ENCODE measurements at places on chromosomes 6 and 20. TPM values are rescaled to one million over a fixed set of nuclear protein-coding genes. Genes with fewer than 3 reads are reported as not detected.

- DNase-seq = peak; percentile 81
These were observed 22.6 kb downstream of the NEDD9 start for GRCh38 chr6:11209906-11210305.

- DNase-seq = no peak
These were observed 26.4 kb downstream of the KIF6 start for GRCh38 chr6:39698789-39699188.

- no peak for DNase-seq
These were observed 10.5 kb upstream of the BPIFB3 start for GRCh38 chr20:33042983-33043730.

DNA sequence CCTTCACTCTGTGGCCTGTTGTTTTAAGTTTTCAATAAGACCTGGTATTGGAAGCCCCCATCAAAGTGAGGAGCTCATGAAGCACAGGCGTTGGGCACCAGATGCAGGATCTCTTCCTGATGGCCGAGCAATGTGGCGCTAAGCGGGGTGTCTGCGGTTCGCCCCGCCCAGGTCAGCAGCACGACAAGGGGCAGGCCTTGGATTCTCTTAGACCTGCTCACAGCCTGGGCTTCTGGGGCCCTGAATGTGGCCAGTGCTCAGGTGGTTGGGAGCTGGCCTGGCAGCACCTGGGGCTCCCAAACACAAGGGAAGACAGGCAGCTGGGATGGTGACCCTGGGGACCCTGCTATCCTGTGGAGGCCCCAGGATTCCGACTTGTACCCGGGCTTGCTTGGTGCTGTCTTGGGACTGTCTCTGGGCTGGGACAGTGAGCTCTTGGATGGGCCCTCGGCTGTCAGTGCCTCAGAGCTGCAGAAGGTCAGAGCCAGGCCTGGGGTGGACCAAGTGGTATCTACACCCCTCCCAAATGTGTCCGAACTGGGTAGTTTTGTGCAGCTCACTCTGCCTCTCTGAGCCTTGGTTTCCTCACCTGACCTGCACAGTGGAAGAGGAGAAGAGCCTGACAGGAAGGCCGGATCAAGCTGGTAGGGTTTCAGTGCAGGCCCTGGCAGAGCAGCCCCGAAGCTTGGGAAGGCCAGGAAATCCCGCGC is 69.1 kb downstream of the PHACTR3 start:
- DNase-seq = no peak

- peak; percentile 33 for DNase-seq
These were observed 27.9 kb downstream of the B4GALT5 start for GRCh38 chr20:49685809-49686208.

GRCh38 chr20:48308232-48308781 is 519.5 kb downstream of the PREX1 start:
- no peak for DNase-seq

DNA sequence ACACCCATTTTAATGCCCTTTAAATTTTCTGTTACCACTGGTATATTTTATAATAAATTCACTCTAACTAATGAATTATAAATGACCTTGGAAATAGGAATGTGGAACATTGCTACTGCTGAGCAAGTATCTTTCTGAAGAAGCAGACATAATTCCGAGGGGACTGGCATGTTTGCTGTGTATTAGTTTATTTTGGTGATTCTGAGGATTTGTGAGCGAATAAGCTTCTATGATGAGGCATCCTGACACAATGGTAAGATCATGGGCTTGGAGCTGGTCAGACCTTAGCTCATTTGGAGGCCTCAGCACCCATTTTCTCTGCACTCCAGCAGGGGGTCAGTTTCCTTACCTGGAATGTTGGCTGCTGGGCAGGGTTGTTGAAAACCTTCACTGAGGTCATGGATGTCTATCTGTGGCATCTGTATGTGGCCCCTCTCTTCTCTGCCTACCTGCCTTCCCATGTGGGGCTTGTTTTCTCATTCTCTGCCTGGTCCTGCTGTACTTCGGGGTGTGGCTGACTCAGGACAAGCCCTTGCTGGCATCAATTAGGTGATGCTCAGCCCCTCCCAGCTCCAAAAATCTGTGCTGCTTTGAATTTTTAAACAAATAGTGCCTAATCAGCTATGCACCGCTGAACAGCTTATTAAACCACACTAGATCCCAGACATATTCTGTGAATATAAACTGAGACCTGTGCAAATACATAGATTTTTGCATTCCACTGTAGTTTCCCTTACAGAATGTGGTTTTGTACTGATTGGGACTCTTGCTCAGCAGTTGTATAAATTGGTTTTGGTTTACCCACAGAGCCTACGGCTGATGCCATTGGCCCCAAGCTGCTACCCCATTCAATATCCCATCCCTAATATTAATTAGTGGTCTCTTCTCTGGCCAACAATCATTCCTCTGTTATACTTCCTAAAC is 10.7 kb downstream of the ARID1B start:
- no peak for DNase-seq

The PGC gene
- total RNA-seq = not detected

- no peak for DNase-seq
These were observed 21.7 kb upstream of the EPB41L1 start for GRCh38 chr20:36132802-36133211.

GRCh38 chr6:134634966-134635365 is 314.9 kb downstream of the ALDH8A1 start:
- no peak for DNase-seq

The MOG gene
- total RNA-seq = not detected

GRCh38 chr6:131909408-131910218 is 41.6 kb downstream of the CCN2 start:
- DNase-seq = peak; percentile 65

DNA sequence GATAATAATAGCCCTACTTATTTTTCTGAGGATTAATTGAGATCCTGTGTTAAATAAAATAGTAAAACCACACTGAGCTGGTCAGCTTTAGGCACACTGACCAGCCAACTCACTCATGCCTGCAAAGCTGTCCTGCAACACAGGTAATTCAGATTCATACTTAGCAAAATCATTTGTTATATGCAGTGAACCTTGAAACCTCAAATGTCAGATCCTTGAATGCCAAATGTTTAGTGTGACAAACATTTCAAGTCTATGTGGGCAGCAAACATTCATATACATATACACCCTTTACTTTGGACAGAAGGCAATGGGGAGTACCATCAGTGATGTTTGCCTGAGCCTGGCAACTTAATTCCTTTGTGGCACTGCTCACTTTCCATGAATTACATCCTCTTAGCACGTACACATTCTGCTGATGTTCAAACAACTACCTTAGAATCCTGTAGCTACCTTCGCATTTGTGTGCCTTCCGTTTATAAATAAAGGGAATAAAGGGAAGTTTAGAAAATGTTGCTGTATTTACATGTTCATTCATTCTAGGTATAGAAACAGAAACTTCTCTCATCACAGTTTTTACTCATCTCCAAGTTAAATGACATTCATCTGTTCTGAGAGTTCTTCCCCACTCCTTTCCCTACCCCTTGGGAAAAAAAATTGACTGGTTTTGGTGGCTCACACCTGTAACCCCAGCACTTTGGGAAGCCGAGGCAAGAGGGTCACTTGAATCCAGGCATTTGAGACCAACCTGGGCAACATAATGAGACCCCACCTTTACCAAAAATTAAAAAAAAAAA is 140.8 kb downstream of the ZFAND3 start:
- DNase-seq = no peak

The SLC13A3 gene
- 0.11 TPM for total RNA-seq

DNA sequence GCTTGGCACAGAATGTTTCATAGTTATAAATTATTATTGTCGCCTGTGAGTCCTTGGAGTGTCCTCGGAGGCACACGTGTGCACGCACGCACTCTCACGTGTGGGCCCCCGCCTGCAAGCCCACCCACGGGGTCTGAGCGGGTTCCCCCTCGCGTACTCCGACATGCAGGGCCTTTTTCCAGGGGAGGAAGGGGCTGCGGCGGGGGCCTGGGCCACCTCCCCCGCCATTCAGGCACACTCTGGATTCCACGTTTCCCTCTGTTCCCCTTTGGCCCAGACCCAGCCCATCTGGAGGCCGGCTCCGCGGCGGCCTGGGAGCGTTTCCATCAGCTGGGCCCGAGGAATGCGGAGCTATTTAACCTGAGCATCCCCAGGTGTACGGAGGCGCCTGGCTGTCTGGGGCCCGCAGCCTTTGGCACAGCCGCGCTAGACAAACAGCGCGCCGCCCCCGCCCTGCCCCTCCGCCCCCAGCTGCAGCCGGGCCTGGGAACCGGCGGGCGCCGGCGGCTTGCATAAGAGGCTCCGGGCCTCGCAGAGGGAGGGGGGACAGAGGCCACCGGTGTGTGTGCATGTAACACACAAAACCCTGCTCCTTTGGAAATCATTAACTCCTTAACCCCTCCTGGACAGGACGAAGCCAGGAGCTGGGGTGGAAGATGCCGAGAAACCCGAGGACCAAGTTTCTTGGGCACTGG is 3.3 kb downstream of the ID1 start:
- DNase-seq = peak; percentile 77

GRCh38 chr20:48294196-48294595 is 508.9 kb upstream of the SULF2 start:
- peak; percentile 87 for DNase-seq

The TUBB2B gene
- 104 TPM for total RNA-seq

DNA sequence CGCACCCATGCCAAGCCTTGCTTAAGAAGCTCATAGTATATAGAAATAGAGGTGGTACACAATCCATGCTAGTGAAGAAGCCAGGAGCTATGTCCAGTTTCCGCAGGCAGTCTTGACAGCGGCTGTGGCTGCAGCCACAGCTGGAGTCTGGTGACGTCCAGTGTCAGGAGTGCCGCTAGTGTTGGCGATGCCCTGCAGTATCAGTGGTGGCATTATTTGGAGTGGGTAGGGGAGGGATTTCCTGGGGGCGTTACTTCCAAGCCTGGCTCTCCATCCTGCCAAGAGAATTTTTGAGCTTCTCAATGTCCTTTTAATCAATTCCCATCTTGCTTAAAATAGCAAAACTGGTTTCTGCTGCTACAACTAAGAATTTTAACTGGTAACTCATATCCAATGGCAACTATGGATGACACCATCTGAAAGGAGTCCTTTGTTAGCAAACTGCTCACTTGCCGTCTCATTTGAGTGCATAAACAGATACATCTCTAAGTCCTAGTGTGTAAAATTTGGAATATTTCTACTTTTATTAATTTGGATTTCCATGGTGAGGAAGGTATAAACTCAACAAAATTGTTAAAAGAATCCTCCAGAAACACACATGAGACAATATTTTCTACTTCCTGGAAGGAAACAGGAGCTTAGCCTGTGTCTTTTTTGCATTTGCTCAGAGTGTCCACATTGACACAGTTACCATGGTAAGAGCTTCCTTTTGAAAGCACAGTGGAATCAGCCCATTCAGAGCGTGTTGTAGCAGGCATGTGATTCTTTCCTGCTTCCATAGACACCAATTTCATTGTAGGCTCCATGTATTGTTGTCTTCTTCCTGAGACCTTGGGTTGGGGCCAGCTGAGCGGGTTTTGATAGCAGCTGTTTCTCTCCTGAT is 44.6 kb upstream of the PXDC1 start:
- no peak for DNase-seq

- no peak for DNase-seq
These were observed 886.6 kb upstream of the ADGRB3 start for GRCh38 chr6:67748521-67748920.

GRCh38 chr20:22412977-22413868 is 171.1 kb downstream of the FOXA2 start:
- no peak for DNase-seq

DNA sequence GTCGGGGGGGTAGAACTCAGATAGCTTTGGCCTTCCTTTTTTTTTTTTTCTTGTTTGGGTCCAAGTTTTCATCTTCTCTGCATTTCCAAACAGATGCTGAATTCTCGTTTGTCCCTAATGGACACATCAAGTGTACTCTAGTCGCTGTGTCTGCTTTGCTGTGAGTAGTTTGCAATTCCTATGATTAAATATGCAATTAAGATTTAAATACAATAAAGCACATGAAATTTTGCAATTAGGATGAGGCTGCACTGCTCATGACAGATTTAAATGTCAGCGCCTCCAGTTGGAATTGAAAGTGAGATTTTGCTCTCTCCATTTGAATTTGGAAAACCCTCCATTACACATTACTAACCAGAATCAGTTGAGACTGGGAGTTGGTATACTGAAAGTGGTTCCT is 70.4 kb downstream of the PFDN4 start:
- DNase-seq = no peak

The NAA20 gene
- 64.5 TPM for total RNA-seq

GRCh38 chr6:10315658-10316372 is 99.1 kb downstream of the TFAP2A start:
- no peak for DNase-seq

The PHACTR1 gene
- total RNA-seq = 13.2 TPM

The CAPN11 gene
- total RNA-seq = not detected

The DEFB124 gene
- not detected for total RNA-seq

GRCh38 chr20:6026051-6026450 is 27.8 kb downstream of the LRRN4 start:
- DNase-seq = no peak

DNA sequence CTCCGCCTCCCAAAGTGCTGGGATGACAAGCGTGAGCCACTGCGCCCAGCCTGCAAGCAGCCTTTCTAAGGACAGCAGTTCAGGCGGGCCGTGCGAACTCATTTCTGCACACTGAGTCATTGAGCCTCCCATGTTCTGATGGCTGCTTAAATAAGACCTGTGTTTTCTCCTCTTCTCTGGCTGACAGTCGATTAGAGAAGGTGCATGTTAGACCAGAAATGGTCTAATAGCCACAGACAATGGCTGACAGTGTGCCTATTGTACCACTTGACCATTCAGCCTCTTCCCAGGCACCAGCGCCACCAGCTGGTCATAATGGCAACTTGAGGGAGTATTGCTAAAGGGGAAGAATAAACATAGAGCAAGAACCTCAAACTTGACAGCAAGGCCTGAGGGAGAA is 6.2 kb downstream of the CST11 start:
- DNase-seq = peak; percentile 37

- DNase-seq = no peak
These were observed 29.3 kb downstream of the DOP1A start for GRCh38 chr6:83096791-83097190.

The COL9A1 gene
- total RNA-seq = 0.34 TPM

The SEMG2 gene
- not detected for total RNA-seq

DNA sequence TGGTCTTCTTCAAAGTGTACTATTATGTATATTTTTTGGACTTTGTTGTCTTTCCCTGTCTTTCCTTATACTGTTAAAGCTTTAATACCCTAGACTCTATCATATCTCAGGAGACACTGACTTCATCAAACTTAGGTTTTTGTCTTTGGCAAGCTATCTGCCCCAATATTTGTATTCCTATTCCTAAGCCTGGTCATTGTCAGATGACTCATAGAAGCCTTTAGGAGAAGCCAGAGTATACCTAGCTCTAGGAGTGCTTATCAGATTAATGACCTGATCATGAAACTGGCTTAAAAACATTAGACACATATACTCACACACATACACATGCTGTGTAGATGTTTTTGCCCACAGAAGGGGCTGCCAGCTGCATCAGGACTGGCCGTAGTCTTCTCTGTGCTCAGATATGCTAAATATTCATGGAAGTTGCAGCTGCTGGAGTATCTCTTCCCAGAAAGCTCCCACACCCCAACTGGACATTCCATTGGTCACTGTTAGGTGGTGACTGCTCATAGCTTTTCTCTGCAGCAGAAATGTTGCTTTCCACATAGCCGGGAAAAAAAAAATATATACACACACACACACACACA is 102.0 kb downstream of the ANKS1A start:
- DNase-seq = no peak

The RBCK1 gene
- 42.9 TPM for total RNA-seq

Measured in Daoy (cell line).